ENCODE measurements at places on chromosomes 13 and 19. TPM values are rescaled to one million over a fixed set of nuclear protein-coding genes. Genes with fewer than 3 reads are reported as not detected.

- no peak for DNase-seq
These were observed 3.8 kb upstream of the ZNF414 start for GRCh38 chr19:8517551-8518442.

- no peak for DNase-seq
These were observed 9.2 kb downstream of the JOSD2 start for GRCh38 chr19:50501568-50502475.

DNA sequence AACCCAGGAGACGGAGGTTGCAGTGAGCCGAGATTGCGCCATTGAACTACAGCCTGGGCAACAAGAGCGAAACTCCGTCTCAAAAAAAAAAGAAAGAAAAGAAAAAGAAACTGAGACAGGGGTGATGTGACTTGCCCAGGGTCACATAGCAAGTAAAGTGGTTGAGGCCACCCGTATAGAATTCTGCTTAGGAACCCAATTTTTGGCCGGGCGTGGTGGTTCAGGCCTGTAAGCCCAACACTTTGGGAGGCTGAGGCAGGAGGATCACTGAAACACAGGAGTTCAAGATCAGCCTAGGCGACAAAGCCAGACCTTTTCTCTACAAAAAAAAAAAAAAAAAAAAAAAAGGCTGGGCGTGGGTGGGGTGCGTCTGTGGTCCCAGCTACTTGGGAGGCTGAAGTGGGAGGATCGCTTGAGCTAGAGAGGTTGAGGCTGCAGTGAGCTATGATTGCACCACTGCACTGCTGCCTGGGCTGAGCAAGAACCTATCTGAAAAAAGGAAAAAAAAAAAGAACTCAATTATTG is 1.3 kb downstream of the SNRPA start:
- no peak for DNase-seq

DNA sequence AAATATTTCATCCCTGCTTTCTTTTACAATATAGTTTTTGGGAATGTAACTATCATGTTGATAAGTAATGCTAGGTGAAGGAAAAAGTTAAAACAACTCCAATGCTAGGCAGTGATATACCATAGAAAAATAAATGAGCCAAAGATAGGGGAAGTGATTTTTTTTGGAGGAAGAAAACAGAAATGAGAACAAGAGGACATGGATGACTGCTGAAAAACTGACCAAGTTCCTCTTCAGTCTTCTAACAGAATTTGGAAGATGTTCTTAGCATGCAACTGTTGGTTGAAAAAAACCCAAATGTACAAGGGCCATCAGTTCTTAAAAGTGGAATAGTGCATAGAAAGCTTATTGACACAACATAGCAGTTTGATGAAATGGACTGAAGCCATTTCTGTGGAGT is 262.5 kb upstream of the STARD13 start:
- no peak for DNase-seq

GRCh38 chr19:41863209-41863931 is 3.3 kb downstream of the RPS19 start:
- no peak for DNase-seq

GRCh38 chr19:19257137-19257536 is 16.0 kb downstream of the TM6SF2 start:
- no peak for DNase-seq

DNA sequence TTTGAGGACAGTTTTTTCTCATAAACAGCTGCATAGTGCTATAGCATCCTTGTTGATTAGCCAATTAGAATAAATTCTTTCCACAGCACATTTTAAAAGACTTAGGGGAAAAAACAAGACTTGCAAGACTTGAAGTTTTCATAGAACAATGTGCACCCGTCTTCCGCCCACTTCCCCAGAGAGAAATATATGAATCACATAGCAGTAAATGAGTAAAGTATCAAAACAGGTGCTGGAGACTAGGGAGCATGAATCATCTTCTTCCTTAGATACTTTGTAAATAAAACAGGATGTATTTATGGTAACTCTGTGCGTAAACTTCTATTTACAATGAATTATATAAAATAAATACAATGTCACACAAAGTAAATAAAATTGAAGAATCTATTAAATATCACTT is 75.1 kb downstream of the COL4A2 start:
- peak; percentile 96 for DNase-seq

GRCh38 chr13:73842626-73843025 is 291.6 kb downstream of the KLF12 start:
- peak; percentile 58 for DNase-seq

DNA sequence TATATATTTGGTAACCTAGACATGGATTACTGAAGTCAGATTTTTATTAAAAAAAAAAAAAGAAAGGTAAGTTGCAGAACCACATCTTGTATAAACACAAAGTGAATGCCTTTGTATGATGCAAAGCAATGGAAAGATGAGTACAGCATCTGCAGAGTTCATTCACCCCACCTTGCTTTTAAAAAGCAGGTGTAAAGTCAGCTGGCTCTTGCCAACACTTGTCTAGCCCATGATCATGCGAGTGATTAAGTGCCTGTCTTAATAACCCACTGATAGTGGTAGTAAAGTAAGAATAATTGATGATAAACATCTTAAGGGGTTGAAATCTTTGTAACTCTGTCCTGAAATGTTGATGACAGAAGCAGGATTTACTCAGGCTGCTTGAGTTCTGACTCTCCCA is 710.4 kb downstream of the EFNB2 start:
- no peak for DNase-seq

- DNase-seq: no peak
These were observed 2.3 kb downstream of the ZNF714 start for GRCh38 chr19:21084343-21084742.

GRCh38 chr19:892243-892893 is 619 bp downstream of the MED16 start:
- no peak for DNase-seq

- DNase-seq: no peak
These were observed 3.7 kb downstream of the CDC34 start for GRCh38 chr19:535017-535835.

DNA sequence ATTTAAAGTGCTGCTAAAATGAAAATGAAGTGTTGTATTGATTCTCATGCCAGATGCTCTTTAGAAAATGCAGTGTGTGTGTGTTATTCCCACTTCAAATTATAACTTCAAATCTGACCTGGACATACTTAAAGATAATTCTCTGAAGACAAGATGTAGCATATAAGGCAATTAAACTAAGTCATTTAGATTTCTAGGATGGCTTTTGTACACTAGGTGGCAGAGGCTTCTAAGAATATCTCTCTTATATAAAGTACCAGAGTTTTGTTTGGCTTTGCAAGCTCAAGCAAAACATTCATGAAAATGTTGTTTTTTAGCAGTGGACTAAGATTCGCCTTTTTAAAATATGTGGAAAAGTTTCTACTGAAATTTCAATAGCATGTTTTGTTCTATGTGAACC is 407.2 kb downstream of the GPC5 start:
- DNase-seq: no peak

DNA sequence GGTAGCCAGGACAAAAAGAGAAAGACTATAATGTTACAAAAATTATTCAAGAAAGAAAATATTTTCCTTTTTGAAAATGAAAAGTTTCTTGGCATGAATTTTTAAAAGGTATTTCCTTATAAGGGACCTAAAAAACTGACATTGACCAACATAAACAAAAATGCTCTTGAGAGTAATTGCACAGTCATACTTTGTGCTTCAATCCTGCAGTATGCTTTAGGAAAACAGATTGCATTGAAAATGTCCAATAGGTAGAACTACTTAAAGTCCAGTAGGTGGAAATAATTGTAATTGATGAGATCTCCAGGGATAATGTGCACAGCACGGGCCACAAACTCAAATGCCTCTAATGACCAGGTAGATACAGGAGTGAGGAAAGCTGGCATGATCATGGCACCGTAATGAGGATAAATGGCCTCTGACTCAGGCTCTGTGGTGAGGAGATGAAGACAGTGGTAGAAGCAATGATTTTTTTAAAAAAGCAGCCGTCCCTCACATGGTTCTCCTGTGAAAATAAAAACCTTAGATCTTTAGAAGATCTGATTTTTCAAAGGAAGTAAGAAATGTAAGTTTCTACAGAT is 278.0 kb downstream of the ITGBL1 start:
- no peak for DNase-seq

DNA sequence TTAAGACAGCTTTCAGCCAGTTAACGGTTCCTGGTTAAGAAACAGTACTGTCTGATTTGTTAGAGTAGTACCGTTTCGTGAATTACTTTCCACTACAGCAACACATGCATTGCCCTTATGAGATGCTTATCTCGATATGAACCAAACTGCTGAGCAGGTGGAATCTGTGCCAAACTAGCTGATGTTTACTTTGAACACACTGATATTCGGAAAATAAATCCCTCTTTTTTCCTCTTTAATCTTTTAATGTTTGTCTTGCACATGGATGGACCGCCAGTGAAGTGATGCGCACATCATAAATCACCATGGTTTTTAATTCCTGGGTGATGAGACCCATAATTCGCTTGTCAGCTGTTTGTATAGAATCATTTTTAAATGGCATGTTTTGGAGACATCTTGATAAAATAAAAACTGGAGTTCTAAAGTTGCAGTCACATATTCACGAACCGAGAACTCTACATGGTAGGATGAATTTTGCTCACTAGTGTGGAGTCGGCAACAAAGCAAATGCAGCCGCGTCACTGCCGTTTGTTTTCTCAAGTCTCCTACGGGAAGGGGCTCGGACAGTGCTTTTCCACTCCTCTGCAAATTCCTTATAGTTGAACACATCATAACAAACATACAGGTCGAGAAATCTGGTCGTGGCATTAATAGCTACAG is 1.1 kb downstream of the GJA3 start:
- DNase-seq: peak; percentile 15

GRCh38 chr13:21095311-21095710 is 33.9 kb upstream of the LATS2 start:
- DNase-seq: no peak

GRCh38 chr13:105518086-105518485 is 1017.4 kb downstream of the EFNB2 start:
- no peak for DNase-seq

DNA sequence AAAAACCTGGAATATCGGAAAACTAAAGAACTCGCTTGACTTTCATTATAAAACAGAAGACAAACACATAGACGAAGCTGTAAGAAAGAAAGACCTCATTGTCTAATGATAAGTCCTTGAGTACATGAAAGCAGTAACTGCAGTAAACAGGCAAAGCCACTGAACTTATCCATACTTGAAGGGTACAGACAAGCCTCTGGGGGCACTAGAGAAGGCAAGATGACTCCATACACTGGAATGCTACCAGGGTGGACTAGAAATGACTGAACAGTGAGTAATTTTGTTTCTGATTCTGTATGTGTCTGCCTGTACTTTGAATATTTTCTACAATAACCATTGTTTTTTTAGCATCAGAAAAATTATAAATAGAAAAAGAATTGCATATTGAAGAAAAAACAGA is 507.9 kb downstream of the UQCRFS1 start:
- peak; percentile 4 for DNase-seq

DNA sequence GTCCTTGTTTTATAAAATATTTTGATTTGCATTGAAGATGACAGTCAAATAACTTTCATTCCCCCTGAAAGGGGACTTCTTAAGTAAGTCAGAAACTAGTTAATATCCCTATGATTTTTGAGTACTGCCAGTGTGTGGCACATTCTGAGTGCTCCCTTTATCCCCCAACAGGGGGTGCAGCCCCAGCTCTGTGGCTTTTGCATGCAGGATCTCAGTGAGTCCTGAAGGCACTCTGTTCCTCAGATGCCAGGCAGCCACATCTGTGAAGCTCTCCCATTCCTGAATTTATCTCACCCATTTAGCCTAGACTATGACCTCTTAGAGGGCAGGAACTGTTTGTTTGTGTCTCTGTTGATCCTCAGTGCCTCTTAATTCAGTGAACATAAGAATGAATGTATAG is 123.1 kb downstream of the CDK8 start:
- peak; percentile 11 for DNase-seq

- no peak for DNase-seq
These were observed at the start of gene TSHZ3 for GRCh38 chr19:31349160-31349881. Gene TSHZ3, minus strand, starts transcription at chr19:31349436. Its CDS starts 217 bp downstream, at chr19:31349219.

DNA sequence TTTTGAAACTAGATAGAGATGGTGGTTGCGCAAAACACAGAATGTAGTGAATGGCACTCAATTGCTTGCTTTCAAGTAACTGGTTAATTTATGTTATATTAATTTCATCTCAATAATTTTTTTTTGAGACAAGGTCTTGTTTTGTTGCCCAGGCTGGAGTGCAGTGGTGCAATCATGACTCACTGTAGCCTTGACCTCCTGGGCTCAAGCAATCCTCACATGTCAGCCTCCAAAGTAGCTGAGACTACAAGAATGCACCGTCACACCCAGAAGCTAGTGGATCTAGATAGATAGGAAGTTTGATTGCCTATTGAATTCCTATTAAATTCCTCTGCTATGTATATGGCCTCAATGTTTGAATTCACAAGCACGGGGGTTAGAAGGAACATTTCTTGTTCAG is 26.4 kb upstream of the ADGRE2 start:
- no peak for DNase-seq

GRCh38 chr13:90867336-90867683 is 480.2 kb upstream of the MIR17HG start:
- DNase-seq: peak; percentile 75

- no peak for DNase-seq
These were observed 16.4 kb upstream of the KCNN1 start for GRCh38 chr19:17950310-17951156.

Gene ZNF181
- total RNA-seq: 10.5 TPM

Gene BRME1
- under 0.01 TPM for total RNA-seq

Gene NTF4
- not detected for total RNA-seq

Gene KASH5
- total RNA-seq: not detected

Gene SSBP4
- 45.8 TPM for total RNA-seq

Gene MBD3L4
- not detected for total RNA-seq

Gene LHB
- total RNA-seq: not detected

Gene RFX1
- total RNA-seq: 1.3 TPM

All from lung microvascular endothelial cell (primary cell).